Stimulated activated CD4-positive, alpha-beta T cell treated with anti-CD3 and anti-CD28 coated beads, Interleukin-4, amount 100 ng/mL, for 1 hour (primary cell): ENCODE measurements at places on chromosomes 6 and 20.

- no peak for DNase-seq
Measured at GRCh38 chr6:22636452-22636851, 67.1 kb downstream of the HDGFL1 start.

- DNase-seq, result no peak
Measured at GRCh38 chr6:130467146-130468050, 101.6 kb downstream of the TMEM200A start.

DNA sequence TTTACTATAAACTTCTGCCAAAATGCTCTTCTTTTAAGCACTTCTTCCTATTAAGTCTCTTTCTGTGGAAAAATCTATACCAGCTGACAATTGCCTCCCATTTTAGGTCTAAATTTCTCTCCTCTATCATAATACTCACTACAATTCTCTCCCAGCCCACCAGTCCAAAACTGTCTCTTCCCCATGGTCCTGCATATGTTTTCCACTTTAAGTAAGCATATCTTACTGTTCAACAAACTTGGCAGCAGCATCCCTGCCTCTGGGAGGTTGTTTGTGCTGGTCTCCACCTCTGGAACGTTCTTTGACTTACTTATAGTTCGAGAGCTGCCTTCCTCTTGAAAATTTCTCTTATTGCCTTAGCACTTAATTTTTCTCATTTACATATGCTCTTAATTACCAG, 180.5 kb downstream of the COL12A1 start:
- DNase-seq, result no peak

- DNase-seq, result no peak
Measured at GRCh38 chr6:16739329-16739801, 21.9 kb downstream of the ATXN1 start.

DNA sequence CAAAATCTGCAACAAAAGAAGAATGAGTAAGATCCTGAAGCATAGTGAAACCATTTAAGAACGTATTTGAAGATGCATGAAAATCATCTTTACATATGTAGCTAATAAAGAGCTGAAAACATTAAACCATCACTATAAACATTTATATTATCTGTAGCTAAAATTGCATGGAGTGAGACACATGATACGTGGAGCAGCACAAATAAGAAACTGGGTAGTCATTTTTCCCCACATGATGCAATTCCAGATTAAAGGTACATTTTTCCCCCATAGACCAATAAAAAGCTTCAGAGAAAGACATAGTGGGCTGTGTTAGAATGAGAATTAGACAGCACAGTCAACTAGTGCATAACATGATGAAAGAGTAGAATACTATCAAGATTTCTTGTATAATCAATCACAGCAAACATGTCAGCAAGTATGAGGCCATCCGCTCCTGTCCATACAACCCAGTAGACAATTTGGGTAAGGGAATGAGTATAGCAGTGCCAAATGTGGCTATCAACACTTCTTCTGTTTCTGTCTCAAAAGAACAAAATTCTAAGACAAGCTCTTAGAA, 67.0 kb downstream of the RSPO3 start:
- DNase-seq, result no peak

DNA sequence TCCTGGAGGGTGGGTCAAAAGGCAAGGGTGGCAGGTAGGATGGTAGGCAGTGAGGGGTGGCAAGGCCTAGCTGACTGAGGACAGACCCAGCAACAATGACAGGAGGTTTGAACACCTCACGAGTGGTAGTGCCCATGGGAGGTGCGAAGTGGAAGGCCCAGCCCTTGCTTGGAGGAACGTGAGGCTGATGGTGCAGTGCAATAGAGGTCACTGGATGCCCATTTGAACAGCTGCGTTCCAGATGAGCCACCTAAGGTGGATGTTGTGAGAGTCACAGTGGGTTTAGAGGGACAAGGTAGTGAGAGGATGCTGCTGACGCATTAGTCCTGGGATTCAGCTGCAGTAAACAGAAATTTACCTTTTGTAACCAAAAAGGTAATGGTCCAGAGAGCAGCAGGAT, 15.6 kb downstream of the TMEM74B start:
- no peak for DNase-seq

DNA sequence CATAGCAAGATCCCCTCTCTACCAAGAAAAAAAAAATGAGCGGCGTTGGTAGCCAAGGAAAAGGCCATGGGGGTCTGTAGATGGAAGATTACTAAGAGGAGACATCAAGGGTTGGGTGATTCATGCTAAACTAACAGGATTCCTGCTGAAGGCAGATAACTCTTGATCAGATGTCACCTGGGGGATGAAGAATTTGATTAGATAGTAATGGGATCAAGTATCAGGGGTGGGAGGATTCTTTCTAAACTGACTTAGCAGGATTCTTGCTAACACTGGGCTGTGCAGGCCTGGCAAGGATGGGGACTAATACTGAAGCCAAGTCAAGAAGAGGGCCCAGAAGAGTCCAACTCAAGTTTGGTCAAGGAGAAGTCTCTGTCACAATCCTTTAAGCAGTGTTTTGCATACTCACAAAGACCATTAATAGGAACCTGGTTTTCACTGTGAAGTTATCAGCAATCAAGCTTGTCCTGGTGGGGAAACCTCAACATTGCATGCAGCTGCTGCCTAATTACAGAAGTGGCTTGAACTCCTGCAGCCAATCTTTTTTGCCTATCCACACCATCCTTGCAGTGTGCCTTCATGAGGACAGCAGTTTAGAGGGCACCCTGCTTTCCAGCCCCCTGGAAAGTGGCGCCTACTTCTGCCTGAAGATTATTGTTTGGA, 61.3 kb downstream of the ANKRD6 start:
- no peak for DNase-seq

DNA sequence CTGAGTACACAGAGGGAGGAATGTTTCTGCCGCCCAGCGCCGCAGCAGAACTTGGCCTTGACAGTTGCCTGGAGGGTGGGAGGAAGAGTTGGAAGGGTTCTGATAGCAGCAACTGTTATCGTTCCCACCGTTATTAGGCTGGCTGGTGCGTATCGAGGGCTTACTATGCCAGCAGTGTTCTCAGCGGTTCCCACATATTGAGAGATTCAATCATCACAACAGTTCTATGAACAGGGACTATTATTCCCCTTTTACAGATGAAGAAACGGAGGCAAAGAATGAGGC, 380.1 kb upstream of the SULF2 start:
- DNase-seq, result no peak

DNA sequence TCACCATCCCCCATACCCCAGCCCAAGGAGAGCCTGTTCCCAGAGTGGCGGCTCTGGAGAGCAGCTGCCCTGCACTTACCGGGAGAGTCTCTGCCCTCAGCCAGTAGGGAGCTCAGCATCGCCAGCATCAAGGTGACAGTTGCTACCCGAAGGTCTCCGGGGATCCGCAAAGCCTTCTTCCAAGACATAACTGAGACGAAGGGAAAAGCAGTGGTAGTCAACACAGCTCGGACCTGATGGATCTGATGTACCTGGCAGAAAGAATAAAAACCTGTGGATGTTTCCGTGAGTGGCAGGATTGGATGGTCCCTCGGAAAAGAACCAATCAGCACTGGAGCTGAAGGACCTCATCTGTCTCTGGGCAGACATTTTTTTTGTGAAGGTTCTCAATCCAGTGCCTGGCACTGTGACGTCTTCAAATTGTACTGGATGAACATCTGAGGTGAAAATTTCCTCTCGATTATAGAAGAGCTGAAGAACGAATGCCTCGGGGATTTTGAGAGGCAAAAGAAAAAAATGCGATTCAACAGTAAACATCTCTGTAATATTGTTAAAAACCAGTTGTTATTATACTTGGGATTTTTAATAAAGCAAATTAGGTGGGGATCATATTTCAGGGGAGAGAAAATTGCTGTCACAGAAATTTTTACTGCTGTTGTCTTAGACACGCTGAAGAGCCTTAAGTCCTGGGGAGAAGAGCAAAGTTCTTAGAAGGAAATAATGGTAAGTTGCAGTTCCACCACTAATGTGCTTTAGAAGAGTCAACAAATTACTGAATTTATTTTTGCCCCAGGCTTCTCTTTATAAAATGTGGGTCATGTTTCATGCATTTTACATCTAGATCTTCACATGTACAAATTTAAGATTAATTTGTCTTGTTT, at the start of gene HLA-DQB1:
HLA-DQB1 (minus strand) TSS at position 238 of the 881 bp plus-strand sequence; CDS start at position 188, 50 bp downstream.
- DNase-seq, result peak; percentile 22

GRCh38 chr6:104407957-104408356, 451.8 kb downstream of the HACE1 start:
- no peak for DNase-seq

GRCh38 chr6:37650071-37650481, 47.6 kb downstream of the MDGA1 start:
- no peak for DNase-seq

GRCh38 chr6:12245763-12246718, 44.1 kb upstream of the EDN1 start:
- no peak for DNase-seq

- DNase-seq, result no peak
Measured at GRCh38 chr6:51336185-51336584, 517.5 kb downstream of the TFAP2B start.

- DNase-seq, result peak; percentile 17
Measured at GRCh38 chr6:35449287-35449881, 2.8 kb upstream of the FANCE start.

- DNase-seq, result no peak
Measured at GRCh38 chr6:163469459-163469985, 55.0 kb downstream of the QKI start.

- DNase-seq, result no peak
Measured at GRCh38 chr20:2750491-2751251, 49.8 kb downstream of the CPXM1 start.

- DNase-seq, result no peak
Measured at GRCh38 chr20:51159981-51160380, 137.1 kb upstream of the KCNG1 start.

DNA sequence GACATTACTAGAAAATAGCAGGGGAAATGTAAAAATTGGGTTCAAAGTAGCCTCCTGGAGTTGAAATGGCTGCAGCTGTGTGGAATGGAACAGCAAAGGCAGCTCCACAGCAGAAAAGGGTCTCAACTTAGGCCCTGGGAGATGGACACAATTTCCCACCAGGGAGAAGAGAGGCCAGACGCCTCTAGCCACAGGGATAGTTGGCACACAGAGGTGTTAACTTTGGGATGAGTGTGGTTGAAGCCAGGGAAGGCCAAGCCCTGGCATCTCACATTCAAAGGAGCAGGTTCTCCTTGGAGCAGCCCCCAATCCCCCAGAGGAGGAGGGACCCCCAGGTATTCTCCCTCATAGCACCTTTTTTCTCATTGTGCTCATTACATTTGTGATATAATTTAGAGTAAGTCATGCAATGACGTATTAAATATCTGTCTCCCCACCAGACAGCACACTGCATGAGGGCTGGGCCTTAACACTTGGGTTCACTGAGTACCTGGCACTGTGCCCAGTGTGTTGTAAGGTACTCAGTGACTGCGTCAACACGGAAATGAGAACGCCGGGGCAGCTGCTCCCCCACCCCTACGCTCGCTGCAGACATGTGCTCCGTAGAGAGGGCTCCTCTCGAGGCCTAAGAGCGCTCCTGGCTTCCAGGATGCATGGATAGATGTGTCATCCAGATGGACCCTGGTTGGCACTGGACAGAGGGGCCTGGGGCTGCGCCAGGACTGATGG, 76.0 kb upstream of the CD93 start:
- no peak for DNase-seq

DNA sequence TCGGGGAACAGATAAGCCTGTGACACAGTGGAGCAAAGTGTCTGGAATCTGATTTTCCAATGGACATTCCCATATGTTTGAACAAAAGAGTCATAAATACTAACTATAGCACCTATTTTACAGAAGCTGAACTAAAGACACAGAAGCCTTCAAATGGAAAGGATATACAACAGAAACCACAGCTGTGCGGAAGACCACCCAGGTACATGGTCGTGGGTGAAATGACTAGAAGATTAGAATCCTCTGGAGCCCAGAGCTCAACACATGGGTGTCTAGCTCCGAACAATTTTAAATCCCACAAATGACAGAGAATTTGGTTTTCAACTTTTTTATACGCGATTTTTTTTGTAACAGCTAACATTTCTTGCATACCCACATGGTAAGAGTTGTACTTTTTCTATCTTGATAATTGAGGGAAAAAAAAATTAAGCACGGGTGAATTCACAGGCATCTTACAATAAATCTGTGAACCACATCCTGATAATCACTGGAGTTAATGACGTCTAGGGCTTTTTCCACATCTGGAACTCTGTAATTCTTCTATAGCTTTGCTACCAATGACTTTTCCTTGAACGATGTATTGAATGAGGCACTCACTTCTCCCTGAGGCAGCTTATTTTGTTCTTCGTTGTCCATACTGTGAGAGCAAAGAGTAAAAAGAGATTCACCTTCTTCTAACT, 271.1 kb upstream of the AGPAT4 start:
- DNase-seq, result no peak

GRCh38 chr6:14690120-14691056, 555.5 kb upstream of the JARID2 start:
- no peak for DNase-seq

DNA sequence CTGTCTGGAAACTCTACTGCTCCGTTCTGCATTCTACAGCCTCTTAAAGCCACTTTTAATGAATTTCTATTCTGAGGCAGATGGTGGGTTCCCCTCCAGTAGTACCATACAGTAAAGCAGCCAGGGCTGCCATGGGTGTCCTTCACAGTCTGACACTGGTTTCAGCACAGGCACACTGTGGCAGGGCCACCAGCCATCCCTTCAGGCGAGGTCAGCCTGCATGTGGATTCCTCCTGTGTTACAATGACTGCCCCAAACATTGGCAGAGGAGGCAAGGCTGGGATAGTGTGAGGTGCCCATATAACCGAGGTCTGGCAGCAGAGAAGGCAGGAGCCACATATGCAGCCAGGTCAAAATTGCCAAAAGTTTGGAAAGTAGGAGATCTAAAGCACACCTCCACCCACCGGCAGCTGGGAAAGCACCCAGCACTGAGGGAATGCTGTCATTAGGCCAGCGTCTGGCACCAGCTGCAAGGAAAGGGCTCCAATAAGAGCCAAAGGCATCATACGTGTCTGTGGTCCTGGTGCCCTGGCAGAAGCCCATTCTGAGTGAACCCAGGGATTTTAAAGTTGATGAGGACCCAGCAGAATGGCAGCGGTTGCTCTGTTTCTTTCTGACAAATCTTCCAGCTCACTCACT, 24.0 kb downstream of the STK35 start:
- DNase-seq, result no peak

DNA sequence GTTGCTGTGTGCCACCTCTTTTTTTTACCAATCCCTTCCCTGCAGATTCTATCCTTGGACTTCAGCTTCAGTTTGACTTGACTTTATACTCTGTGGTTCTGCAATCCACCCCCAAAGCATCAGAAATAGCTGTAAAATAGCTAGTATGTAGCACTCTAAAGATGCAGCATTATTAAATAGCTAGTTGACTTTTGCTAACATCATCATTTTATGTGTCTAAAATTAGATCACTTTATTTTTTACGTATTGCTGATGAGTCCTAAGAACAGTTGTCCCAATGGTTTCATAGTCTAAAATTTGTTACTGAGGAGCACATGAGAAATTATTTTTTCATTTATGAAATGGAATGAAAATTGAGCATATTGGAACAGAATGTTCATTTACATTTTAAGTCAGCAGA, 138.2 kb downstream of the NKAIN2 start:
- no peak for DNase-seq

GRCh38 chr20:47274401-47275108, 81.9 kb downstream of the ZMYND8 start:
- DNase-seq, result peak; percentile 13

GRCh38 chr6:130136798-130137197, 86.0 kb downstream of the SAMD3 start:
- DNase-seq, result no peak
